Activated CD8-positive, alpha-beta memory T cell treated with anti-CD3 and anti-CD28 coated beads, Interleukin-2, amount 50 U/mL, for 4 hours (primary cell): ENCODE measurements at places on chromosomes 3 and 15.

GRCh38 chr15:36917411-36918267, 182.7 kb downstream of the MEIS2 start:
- DNase-seq = no peak

- no peak for DNase-seq
Measured at GRCh38 chr3:39327746-39328349, 1.7 kb upstream of the CCR8 start.

- no peak for DNase-seq
Measured at GRCh38 chr3:359672-360071, 163.1 kb downstream of the CHL1 start.

GRCh38 chr3:71245971-71246880, 337.3 kb downstream of the FOXP1 start:
- peak; percentile 31 for DNase-seq

DNA sequence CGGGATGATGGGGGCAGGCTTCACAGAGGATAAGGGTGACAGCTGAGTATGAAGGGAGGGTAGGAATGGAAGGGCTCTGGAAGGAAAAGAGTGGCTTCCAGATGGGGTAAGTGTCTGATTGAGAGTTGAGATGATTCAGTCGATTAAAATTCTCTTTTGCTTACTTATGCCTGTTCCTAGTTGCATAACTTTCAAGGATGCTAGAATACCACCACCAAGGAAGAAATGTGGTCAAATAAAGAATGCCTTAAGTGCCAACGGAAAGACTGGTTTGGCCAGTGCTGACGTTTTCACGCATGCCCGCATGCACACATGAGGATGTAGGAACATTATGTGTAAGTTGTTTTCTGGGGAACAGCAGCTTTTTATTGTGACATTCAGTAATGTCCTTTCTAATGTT, 263.4 kb upstream of the WNT5A start:
- DNase-seq = no peak

DNA sequence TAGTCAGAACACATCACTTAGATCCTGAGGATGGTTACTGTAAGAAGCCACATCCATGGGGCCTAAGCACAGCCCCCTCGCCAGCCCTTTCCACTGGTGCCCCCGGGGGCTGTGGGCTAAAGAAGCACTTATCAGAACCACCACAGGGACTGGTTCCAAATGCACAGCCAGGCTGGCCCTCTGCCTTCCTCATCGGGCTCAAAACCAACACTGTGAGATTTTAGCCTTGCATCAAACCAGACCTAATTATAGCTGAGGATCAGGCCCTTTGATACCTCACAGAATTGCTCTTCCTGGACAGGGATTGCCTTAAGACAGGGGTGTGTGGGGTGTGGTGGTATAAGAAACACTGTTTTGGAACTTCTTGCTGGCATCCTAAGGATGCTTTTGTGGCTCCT, 23.7 kb downstream of the SRPRB start:
- DNase-seq = no peak

- no peak for DNase-seq
Measured at GRCh38 chr3:25631989-25632388, 32.7 kb downstream of the TOP2B start.

- DNase-seq = no peak
Measured at GRCh38 chr3:135757421-135757820, 208.1 kb upstream of the PPP2R3A start.

DNA sequence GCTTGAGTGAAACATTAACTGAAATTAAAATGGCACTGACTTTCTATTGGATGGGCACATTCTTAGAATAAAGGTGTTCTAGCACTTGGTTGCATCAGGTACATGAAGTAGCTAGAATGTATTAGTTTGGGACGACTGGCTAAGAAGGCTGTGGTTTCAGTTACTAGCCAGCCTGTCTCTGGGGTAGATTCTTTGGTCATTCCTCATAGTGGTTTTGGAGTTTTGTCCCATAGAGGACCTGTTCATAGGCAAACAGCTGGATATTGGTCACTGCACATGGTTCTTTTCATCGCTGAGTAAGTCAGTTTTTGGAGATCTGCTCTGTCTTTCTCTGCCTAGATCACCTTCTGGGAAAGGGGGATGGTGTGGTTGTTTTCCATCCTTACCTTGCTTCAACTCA, 55.3 kb downstream of the ADAMTSL3 start:
- DNase-seq = no peak

DNA sequence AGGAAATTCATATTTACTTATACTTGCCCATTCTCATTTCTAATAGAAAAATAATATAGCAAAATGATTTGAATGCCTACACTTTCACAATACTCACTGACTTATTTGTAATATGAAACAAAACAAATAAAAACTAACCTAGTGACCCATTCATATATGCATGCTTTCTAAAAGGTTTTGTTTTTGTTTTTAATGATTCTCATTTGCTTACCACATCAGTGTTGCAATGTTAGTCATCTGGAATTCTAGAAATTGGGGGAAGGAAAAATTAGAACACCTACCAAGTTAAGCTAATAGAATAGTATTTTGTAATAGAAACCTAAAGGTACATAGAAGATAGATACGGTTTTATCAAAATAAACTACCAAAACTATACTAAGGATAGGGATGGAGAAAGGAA, 214.1 kb upstream of the CNTN6 start:
- no peak for DNase-seq
